ENCODE measurements at places on chromosomes 2 and 18.

DNA sequence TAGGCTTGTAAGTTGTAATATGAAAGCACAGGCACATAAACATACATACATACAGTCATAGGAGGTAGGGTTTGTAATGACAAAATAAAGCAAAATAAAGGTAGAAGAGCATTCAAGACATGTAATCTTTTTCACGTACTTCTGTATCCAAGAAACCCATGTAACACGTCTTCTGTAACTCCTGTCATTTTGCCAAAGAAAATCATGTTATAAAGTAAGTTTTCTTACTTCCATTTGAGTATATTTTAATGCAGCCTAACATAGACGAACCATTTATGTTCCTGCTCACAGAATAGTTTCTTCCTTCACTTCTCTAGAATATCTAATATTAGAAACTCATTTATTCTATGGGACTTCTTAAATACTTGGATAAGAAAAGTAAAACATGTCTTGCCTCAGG lies 1884.0 kb upstream of the CELF4 start:
- no peak overlapping the region for H3K4me3 ChIP-seq
- H3K36me3 ChIP-seq, result no peaks in the 10 kb centered on the region
- DNase-seq, result no peak
- no peaks in the 10 kb centered on the region for H3K27me3 ChIP-seq
- H3K27ac ChIP-seq, result no peak overlapping the region

GRCh38 chr2:17122887-17123501 lies 395.2 kb downstream of the RAD51AP2 start:
- H3K27ac ChIP-seq, result no peak overlapping the region
- H3K27me3 ChIP-seq, result no peaks in the 10 kb centered on the region
- H3K36me3 ChIP-seq, result no peaks in the 10 kb centered on the region
- DNase-seq, result no peak

DNA sequence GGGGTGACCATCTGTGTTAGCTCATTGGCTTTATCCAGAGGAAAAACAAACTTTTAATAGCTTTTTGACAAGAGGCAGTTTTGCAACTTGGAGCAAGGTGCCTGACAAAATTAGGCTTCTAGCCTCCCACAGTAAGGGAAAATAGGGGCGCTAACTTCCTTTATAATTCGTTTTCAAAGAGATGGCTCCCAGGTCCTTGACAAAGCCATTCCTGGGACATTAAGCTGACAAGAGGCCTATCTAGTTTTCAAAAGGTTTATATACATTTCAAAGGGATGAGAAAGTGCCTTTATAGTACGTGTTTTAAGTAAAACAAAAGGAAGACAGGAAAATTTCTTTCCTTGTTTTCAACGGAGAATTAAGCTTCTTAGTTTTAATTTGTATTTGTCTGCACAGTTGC lies 159.4 kb upstream of the GCFC2 start:
- no peak overlapping the region for H3K27ac ChIP-seq
- no peak for DNase-seq
- no peaks in the 10 kb centered on the region for H3K4me1 ChIP-seq
- no peaks in the 10 kb centered on the region for H3K36me3 ChIP-seq

GRCh38 chr2:96245609-96246390 lies 20.0 kb downstream of the TMEM127 start:
- H3K4me3 ChIP-seq, result no peak overlapping the region
- H3K36me3 ChIP-seq, result peaks cover 40% of the 10 kb centered on the region
- peak; percentile 32 for DNase-seq

- H3K27ac ChIP-seq, result peak overlapping the region; percentile 0
- peaks cover 18% of the 10 kb centered on the region for H3K4me1 ChIP-seq
- peaks cover 50% of the 10 kb centered on the region for H3K36me3 ChIP-seq
- H3K4me3 ChIP-seq, result no peak overlapping the region
These were observed 17.1 kb downstream of the SNRPD1 start for GRCh38 chr18:21629089-21629832.

- peaks cover 70% of the 10 kb centered on the region for H3K27me3 ChIP-seq
- DNase-seq, result no peak
- H3K36me3 ChIP-seq, result peaks cover 6% of the 10 kb centered on the region
- H3K4me1 ChIP-seq, result no peaks in the 10 kb centered on the region
- H3K4me3 ChIP-seq, result no peak overlapping the region
- H3K27ac ChIP-seq, result no peak overlapping the region
These were observed 67.9 kb downstream of the SETBP1 start for GRCh38 chr18:44748582-44748981.

GRCh38 chr2:201156036-201156435 lies 26.9 kb upstream of the CASP10 start:
- H3K4me3 ChIP-seq, result no peak overlapping the region
- DNase-seq, result no peak
- peaks cover 20% of the 10 kb centered on the region for H3K4me1 ChIP-seq
- no peak overlapping the region for H3K27ac ChIP-seq
- H3K27me3 ChIP-seq, result no peaks in the 10 kb centered on the region

DNA sequence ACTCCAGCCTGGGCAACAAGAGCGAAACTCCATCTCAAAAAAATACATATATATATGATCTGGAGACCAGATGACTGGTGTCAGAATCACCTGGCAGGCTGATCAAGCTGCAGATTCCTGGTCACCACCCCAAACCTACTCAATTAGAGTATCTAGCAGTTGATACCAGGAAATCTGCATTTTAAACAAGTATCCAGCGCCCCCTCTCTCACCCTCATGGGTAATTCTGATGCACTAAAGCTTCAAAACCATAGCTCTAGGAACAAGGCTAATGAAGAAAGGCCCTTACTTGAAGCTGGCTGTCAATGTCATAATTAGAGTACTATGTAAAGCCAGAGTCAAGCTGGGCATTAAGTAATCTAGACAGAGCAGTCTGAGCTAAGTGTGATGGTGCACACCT lies 25.0 kb upstream of the PCBP1 start:
- peaks cover 21% of the 10 kb centered on the region for H3K4me1 ChIP-seq
- no peak overlapping the region for H3K4me3 ChIP-seq
- no peaks in the 10 kb centered on the region for H3K27me3 ChIP-seq
- H3K36me3 ChIP-seq, result peaks cover 41% of the 10 kb centered on the region
- H3K27ac ChIP-seq, result no peak overlapping the region

- no peak overlapping the region for H3K4me3 ChIP-seq
- H3K27me3 ChIP-seq, result peaks cover 4% of the 10 kb centered on the region
- no peaks in the 10 kb centered on the region for H3K36me3 ChIP-seq
- no peak for DNase-seq
These were observed 32.9 kb upstream of the ITPRID2 start for GRCh38 chr2:181858600-181858999.

DNA sequence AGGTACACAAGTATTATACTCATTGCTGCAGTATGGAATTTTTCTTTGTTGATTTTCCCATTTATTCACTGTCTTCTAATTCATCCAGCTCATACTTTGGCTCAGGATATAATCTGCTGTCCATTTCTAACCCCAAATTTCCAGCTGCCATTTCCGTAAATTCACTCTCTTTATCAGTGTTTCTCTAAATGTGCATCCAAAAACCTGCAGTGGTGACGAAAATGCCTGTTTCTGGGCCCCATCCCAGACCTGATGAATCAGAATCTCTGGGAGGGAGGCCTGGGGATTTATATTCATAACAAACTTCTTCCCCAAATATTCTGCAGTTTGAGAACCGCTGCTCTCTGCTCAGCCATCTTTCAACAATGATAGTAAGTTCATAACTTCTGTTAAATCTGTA lies 86.6 kb downstream of the VWC2L start:
- no peak overlapping the region for H3K4me3 ChIP-seq
- no peaks in the 10 kb centered on the region for H3K36me3 ChIP-seq
- DNase-seq, result no peak
- H3K4me1 ChIP-seq, result no peaks in the 10 kb centered on the region
- H3K27ac ChIP-seq, result no peak overlapping the region
- H3K27me3 ChIP-seq, result no peaks in the 10 kb centered on the region

All from activated naive CD4-positive, alpha-beta T cell treated with anti-CD3 and anti-CD28 coated beads, Interleukin-2, amount 10 ng/mL, durations not matched to agents 7 days and 5 days (primary cell).